ENCODE measurements at places on chromosomes 5 and 9.
A peak's percentile ranks its signal among the peaks of the same experiment; 100 is the strongest.

DNA sequence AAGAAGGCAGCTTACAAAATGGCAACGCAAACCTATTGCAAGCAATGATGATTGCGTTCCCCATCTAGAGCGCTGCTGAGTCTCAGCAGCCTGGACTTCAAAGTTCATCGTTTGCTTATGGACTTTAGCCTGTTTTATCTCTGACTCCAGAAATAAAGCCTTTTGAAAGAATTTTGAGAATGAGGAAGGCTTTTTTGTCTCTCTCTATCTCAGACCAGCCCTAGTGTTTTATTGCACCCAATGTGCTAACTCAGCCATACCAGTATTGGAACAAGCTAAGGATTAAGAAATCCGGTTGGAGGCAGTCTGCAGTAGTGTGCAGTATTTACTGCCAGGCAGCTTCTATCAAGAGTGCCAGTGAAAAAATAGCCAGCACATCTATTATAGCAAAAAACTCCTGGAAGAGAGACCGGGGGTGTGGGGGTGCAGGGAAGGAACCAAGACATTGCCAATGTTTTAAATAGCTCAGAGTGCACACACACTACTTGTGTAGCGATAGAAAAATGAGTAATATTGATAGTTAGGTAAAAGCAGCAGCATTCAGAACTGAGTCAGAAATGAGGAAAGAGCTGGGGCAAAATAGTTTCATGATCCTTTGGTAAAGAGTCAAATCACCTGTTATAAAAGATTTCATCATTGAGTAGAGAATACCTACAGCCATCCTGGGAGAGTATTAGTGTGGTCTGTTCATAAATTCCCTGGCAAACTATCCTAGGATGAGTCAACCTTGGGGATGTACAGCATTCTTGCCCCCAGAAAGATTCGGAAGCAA, 219.0 kb downstream of the ZNF608 start:
- peak; percentile 29 for DNase-seq

DNA sequence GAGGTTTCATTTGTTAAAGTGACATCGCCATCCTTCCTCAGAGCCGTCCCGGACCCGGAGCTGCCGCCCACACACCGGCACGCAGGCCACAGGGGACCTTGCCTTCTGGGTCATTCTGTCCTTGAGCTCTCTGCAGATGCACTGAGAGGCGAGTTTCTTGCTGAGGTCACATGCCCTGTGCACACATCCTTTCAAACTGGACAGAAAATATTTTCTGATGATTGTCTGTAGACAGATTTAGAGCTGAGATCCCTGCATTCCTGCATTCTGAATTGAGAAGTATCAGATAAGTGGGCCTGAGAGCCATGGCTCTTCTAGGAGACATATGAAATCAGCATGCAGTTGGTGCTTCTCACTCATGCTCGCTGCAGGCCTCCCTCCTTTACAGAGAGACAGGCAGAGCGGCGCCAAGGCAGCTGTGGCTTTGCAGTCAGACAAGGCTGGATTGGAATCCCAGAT, 25.4 kb downstream of the BOD1 start:
- DNase-seq: peak; percentile 65

DNA sequence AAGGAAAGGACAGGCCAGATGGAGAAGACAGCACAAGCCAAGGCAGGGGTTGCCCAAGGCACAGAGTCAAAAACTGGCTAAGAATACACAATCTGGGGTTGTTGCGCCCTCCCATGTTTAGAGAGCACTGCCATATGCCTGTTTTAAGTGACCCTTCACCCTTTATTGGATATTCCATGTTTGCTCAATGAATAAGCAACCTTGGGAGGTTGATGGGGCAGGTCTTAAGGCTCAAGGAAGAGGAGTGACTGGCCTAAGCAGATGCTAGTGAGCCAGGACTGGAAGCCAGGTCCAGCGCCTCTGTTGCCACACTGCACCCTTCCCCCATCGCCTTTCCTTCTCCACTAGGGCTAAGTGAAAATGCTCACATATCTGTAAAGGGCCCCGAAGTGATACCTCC, 6.7 kb downstream of the TXN start:
- DNase-seq: no peak

DNA sequence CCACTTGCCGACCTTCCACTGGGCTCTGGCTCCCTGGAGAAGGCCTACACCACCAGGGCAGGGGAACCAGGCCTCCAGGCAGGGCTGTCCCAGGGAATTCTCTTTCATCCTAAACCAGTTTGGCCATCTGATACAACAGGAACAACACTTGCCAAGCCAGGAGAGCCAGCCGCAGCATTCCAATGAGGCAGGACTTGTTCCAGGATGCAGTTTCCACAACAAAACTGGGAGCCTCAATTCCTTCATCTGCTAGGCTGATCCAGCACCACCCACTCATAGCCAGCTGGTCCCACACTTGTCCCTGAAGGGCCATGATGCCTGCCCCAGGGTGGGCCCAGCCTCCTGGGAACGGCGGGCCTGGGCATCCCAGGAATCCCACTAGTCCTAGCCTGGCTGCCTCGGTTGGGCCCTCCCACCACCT, 26.0 kb downstream of the BICD2 start:
- peak; percentile 57 for DNase-seq

DNA sequence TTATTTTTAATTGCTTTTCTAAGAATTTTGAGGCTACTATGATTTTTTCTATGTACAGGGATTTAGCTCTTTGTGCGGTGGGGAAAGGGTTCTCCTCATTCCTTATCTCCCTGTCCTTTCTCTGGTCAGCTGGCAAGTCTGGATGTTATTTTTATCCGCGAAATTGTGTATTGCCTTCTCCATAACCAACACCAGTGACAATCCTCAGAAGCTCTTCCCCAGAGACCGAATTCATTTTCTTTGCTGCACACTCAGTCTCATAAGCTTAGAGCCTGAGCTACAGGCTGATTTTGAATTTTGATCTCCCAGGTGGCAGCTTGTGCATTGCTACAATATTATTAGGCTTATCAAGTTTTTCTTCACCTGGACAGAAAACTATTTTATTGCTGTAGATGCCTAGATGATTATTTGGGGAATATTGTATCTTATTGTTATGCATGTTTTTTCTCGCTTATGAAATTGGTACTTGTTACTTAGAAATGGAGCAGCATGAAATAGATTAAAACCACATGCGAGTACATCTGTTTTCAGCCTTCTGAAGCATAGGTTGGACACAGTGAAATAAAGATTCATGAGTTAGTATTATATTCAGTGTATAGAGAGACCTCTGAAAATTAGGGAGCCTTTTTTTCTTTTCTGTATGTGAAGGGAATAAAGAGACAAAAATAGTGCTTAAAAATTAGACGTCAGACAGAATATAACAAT, 27.3 kb downstream of the CPEB4 start:
- peak; percentile 55 for DNase-seq

DNA sequence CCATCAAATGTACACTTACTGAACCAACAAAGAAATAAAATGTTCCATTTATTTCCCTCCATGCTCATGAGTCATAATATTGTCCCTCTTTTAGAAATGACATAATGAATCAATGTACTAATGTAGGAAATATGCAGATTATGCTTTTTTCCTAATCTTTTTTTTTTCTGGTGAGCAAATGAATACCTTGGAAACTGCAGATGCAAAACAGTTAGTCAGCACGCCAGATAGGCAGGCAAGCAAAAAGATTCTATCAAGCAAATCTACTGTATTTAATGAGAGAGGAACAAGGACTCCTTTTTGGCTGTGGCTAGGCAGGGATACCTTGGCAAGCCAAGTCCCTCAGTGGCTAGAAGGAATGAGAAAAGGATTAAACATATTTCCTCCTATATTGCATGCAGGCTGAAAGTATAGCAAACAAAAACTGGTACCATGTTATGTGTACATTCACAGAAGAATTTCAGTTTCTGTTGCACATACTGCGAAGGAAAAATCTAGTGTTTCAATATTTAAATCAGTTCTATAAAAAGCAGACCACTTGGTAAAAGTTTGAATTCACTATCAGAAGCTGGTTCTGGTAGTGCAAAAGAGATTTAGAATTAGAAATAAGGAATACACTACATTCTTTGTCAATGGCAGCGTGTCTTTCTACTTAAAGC, 605.4 kb downstream of the TLE1 start:
- DNase-seq: peak; percentile 44

DNA sequence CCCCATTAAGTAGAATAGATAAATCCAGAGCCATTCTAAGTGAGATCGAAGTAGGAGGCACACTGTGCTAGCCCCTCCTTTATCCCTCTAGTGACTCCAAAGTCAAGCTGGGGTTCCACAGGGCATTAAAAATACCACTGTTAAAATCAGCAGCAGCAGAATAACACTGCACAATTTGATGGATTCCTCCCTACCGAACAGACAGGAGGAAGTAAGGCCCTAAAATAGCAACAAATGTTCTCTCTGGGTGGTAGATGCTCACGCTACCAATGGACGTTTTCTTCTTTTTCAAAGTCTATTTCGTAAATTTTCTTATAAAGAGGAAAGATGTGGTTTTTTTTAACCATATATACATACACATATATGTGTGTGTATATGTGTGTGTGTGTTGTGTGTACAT, 54.4 kb downstream of the FBXW11 start:
- no peak for DNase-seq

DNA sequence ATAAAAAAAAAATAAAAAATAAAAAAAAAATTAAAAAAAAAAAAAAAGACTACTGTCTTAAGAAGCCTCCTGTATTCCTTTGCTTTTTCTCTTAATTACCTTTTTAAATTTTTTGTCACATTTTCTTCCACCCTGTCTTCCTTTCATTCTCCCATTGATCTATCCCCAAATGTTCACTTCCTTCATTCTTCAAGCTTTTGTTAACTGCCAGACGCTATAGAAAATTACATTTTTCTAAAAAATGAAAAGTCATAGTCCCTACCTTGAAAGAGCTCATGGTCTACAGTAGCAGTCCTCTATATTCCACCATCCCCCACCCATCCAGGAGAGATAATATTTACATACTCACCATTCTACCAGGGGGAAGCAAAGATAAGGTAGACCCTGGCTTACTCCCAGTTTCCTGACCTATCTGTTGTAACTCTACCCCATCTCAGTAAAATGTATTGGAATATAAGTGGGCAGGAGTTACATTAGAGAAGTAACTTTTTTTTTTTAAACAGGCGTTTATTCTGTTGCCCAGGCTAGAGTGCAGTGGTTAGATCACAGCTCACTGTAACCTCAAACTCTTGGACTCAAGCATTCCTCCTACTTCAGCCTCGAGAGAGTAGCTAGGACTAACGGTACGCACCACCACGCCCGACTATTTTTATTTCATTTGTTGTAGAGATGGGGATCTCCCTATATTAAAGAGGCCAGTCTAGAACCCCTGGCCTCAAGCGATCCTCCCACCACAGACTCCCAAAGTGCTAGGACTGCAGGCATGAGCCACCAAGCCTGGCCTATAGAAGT, 3.8 kb upstream of the PRKAA1 start:
- no peak for DNase-seq

GRCh38 chr5:8138884-8139283, 269.9 kb downstream of the MTRR start:
- DNase-seq: no peak

DNA sequence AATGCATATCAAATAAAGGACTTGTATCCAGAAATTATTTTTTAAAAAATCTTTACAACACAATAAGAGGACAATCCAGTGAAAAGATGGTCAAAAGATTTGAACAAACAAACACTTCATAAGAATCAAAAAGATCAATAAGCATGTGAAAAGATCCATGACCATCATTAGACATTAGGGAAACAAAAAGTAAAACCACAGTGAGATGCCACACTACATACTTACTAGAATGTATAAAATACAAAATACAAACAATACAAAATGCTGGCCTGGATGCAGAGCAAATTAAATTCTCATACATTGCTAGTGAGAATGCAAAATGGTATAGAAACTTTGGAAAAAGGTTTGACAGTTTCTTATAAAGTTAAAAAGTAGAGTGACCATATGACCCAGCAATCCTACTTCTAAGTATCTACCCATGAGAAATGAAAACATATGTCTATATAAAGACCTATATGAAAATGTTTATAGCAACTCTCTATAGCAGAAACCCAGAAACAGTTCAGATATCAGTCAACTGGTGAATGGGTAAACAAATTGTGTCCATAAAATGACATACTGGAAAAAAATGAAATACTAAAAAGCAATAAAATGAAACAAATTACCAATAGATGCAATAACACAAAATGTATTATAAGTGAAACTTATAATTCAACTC, 426.1 kb downstream of the RAB3C start:
- DNase-seq: no peak

All from muscle of leg (tissue), 16 donors.